AG08396 (cell line): ENCODE measurements at places on chromosomes 13 and 19.

- peak; percentile 98 for DNase-seq
Measured at GRCh38 chr19:44808463-44809371, at the start of gene BCAM. BCAM (plus strand) TSS chr19:44809103; CDS start chr19:44809125, 22 bp downstream.

DNA sequence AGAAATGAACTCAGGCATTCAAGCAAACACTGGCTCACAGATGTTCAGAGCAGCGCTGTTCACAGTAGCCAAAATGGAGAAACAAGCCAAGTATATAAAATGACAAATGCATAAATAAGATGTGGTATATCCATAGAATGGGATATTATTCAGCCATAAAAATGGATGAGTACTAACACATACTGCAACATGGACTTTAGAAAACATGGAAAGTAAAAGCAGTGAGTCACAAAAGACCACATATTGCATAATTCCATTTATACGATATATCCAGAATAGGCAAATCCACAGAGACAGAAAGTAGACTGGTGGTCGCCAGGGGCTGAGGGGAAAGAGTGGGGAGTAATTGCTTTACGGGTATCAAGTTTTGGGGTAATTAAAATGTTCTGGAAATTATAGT is 6.6 kb downstream of the ZNF837 start:
- no peak for DNase-seq

GRCh38 chr13:66926851-66927524 is 303.1 kb downstream of the PCDH9 start:
- DNase-seq, result no peak

DNA sequence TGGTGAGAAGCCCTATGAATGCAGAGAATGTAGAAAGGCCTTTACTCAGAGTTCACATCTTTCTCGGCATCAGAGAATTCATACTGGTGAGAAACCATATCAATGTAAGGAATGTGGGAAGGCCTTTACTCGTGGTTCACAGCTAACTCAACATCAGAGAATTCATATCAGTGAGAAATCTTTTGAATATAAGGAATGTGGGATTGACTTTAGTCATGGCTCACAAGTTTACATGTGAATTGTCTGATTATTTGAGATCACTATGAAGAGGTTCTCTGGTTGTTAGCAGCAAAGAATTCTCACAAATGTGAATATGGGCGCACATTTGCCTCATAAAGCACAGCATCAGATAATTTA is 43.7 kb downstream of the ZNF585A start:
- no peak for DNase-seq

- DNase-seq, result no peak
Measured at GRCh38 chr13:98366443-98366842, 189.4 kb upstream of the RNF113B start.

DNA sequence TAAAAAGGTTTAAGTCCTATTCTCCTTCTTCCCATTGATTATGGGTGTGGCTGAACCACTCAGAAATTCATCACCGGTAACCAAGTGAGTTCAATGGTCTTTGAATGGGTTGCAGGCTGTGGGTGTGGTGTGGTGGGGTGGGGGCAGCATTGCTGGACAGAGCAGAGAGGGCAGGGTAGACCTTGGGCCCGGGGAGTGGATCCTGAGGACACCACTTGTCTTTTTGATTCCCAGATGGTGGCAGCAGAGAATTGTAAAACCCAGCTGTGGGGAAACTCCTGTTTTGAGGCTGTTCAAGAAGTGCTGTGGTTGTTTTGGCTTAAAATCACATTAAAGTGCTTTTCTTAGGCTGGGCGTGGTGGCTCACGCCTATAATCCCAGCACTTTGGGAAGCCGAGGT is 45.8 kb upstream of the RGCC start:
- peak; percentile 59 for DNase-seq

DNA sequence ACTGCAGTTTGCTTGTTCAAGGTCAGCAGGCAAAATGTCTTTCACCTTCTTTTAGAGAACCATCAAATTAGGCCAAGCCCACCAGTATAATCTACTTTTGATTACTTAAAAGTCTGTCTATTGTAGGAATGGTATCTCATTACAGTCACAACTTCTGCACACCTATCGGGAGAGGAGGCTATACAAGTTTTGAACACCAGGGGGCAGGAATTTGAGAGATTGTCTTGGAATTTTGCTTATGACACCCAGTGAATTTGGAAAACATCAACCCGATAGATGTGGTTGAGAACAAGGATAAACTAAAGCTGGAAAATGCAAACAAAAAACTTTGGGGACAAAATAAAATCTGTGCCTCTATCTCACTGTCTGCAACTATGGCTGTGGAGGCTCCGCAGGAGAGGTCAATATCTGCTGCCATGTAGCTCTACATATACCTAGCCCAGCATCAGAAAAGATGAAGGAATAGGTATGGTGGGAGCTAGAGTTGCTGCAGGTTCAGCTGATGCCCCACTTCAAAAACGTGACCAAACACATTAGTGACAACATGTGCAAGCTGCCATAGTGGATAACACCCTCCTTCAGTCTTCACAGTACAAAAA is 1299.2 kb upstream of the SPRY2 start:
- no peak for DNase-seq

- DNase-seq, result no peak
Measured at GRCh38 chr13:71219698-71220415, 647.1 kb downstream of the DACH1 start.

DNA sequence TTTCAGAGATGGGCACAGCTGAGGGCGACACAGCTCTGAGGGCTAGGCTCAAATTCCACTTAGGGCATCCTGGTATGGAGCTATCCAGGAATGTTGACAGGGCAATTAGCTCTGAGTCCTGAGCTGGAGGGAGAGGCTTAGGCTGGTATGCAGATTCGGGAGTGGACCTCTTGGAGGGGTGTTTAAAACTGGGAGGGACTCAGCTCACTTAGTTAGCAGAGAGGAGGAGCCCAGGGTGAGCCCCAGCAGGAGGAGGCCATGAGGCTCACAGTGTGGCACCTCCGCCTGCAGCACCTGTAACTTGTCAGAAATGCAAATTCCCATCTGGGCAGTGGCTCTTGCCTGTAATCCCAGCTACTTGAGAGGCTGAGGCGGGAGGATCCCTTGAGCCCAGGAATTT is 10.2 kb upstream of the NOP53 start:
- DNase-seq, result no peak

- DNase-seq, result no peak
Measured at GRCh38 chr13:73419186-73419585, 360.4 kb downstream of the KLF5 start.

- DNase-seq, result peak; percentile 9
Measured at GRCh38 chr19:14089412-14089661, 1.2 kb downstream of the SAMD1 start.

GRCh38 chr13:89704040-89704439 is 1643.4 kb upstream of the MIR17HG start:
- no peak for DNase-seq

DNA sequence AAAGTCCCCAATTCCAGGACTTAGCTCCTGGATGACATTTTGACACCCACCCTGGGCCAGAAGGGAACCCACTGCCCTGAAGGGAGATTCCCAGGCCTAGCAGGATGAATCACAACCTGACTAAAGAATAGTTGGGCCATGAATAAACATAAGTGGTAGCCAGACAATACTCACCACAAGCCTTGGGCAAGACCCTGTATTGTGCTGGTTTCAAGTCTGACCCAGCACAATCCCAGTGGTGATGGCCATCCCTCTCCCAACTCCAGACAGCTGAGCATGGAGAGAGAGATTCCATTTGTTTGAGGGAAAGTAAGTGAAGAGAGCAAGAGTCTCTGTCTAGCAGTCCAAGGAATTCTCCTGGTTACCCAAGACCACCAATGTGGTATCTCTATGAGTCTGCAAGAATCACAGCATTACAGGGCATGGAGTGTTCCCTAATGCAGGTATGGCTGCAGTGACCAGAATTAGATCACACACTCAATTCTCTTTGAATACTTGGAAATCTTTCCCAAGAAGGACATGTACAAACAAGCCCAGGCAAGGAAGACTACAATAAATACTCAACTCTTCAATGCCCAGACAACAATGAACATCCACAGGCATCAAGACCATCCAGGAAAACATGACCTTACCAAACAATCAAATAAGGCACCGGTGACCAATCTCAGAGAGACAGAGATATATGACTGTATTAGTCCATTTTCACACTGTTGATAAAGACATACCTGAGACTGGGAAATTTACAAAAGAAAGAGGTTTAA is 158.0 kb downstream of the VWA8 start:
- DNase-seq, result peak; percentile 10

DNA sequence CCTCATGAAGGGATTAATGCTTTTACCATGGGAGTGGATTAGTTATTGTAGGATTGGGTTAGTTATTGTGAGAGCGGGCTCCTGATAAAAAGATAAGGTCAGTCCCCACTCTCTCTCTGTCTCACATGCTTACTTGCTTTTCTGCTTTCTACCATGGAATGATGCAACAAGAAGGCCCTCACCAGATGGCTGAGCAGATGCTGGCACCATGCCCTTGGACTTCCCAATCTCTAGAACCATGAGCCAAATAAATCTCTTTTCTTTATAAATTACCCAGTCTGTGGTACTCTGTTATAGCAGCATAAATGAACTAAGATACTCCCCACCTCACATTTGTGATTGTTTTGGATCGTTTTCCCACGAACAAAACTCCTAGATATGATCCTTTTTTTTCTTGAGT is 353.8 kb downstream of the DNAJC15 start:
- no peak for DNase-seq

DNA sequence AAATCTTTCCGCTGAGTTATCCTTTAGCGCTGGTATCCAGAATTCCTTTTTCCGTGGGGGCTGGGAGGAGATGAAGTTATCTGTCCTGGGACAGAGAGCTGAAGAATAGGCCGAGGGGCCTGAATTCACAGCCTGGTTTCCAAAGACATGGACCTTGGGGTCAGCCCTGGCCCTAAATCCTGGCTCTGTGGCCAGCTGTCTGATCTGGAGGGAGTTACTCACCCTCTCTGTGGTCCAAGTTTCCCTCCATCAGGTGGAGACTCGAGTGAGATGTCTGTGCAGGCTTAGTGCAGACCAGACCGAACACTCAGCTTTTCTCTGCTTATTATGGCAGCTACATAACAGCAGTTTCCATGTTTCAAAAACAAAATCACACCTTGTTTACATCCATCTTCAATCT is 59.6 kb downstream of the CDADC1 start:
- DNase-seq, result no peak

DNA sequence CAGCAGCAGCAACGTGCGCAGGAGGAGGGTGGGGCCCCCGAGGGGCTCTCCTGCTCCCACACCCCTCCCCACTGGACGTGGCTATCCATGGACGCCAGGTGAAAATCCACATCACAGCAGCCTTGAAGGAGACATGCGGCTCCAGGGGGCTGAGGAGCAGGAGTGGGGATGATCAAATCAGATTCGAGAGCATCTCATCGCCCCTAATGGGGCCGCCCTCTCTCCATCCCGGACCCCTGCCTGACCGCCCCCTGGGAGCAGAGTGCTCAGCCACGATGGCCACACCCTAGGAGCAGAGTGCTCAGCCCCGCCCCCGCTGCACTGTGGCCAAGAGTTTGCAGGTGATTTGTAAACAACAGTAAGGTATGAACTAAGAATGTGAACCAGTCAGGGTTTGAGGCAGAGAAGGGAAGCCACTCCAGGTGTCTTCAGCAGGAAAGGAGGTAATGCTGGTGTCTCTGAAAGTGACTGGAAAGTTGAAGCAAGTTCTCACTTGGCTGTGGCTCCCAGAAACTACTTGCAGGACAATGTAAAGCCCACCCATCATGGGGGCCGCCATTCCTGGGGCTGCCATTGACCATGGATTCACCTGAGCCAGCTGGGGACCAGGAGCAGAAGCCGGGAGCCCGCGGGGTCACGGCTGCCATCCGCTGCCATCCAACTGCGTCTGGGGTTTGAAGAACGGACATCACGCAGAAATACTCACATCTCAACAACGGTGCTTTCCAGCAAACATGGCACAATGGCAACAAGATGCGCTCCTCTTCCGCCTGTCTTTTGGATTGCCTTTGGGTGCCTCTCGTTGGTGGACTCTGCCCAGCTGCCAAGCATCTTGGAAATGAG is 71.8 kb downstream of the SPACA7 start:
- DNase-seq, result no peak

DNA sequence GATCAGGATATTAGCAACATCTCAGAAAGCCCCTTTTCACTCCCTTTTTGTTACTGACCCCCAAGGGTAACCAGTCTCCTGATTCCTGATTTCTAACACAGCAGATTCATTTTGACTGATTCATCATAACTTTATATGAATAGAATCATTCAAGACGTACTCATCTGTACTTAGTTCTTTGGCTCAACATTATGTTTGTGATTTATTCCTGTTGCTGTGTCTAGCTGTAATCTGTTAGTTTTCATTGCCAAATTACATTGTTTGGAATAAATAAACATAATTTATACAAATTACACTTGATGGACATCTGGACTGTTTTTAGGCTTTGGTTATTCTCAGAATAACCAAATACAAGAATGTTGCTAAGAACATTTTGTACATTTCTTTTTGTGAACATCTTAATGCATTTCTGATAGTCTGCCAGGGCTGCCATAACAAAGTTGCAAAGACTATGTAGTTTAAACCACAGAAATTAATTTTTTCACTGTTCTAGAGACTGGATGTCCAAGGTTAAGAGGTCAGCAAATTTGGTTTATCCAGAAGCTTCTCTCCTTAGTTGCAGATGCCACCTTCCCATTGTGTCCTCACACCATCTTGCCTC is 62.8 kb upstream of the EDNRB start:
- DNase-seq, result no peak

DNA sequence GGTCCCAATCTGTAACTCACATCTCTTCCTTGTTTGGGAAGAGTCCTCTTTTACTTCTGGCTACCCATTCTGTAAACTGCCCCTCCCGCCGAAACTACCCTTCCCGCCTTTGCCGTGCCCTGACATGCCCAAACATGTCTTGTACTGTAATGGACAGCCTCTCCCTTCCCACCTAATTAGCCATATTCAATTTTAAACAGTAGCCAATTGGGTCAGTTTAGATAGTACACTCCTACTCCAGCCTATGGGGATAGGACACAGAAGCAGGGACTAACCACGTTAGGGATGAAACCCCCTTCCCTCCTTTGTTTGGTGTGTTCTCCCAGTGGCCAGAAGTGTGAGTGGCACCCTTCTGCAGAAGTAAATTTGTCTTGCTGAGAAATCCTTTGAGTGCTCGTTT is 34.2 kb downstream of the SACS start:
- DNase-seq, result no peak

DNA sequence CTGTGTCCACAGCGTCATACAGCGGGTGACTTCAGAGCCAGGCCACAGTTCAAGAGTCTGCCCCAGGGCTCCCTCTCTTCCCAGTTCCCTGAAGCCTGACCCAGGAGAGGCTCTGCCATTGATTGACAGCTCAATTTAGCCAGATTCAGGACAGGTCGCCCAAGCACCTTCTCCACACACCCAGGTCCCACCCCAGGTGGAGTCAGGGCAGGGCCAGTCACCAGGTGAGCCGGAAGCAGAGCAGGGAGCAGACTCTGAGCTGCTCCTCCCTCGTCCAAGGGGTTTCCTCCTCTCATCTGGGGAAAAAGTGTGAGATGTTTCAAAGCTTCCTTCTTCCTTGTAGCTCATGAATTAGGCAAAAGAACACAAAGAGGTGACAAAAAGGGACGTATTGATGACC is 5.6 kb downstream of the CEACAM7 start:
- DNase-seq, result no peak

- no peak for DNase-seq
Measured at GRCh38 chr19:13208672-13209483, 58.7 kb downstream of the IER2 start.

GRCh38 chr13:50419896-50420295 is 404.7 kb downstream of the KCNRG start:
- no peak for DNase-seq

- DNase-seq, result no peak
Measured at GRCh38 chr13:25701304-25701703, 329.5 kb downstream of the ATP8A2 start.

GRCh38 chr13:108212886-108213285 is 2.5 kb downstream of the LIG4 start:
- DNase-seq, result no peak

- no peak for DNase-seq
Measured at GRCh38 chr13:98961503-98962105, 16.3 kb downstream of the DOCK9 start.
